ENCODE measurements at places on chromosomes 5 and 9. TPM values are rescaled to one million over a fixed set of nuclear protein-coding genes. Genes with fewer than 3 reads are reported as not detected.

Gene IRX1
- total RNA-seq = not detected

Gene DMRT2
- total RNA-seq = 3.3 TPM

Gene SGCD
- total RNA-seq = not detected

- no peak for DNase-seq
Measured at GRCh38 chr9:19271081-19271480, 40.6 kb downstream of the DENND4C start.

DNA sequence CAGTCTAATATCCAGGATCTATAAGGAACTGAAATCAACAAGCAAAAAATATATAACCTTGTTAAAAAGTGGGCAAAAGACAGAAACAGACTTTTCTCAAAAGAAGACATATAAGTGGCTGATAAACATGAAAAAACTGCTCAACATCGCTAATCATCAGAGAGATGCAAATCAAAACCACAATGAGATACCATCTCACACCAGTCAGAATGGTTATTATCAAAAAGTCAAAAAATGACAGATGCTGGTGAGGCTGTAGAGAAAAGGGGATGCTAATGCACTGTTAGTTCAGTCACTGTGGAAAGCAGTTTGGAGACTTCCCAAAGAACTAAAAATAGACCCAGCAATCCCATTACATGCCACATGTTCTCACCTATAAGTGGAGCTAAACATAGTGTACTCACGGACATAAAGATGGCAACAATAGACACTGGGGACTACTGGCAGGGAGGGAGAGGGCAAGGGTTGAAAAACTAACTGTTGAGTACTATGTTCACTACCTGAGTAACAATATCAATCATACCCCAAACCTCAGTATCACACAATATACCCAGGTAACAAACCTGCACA is 11.7 kb upstream of the TSSK1B start:
- DNase-seq = no peak

GRCh38 chr9:83800236-83801033 is 17.1 kb downstream of the GKAP1 start:
- no peak for DNase-seq

DNA sequence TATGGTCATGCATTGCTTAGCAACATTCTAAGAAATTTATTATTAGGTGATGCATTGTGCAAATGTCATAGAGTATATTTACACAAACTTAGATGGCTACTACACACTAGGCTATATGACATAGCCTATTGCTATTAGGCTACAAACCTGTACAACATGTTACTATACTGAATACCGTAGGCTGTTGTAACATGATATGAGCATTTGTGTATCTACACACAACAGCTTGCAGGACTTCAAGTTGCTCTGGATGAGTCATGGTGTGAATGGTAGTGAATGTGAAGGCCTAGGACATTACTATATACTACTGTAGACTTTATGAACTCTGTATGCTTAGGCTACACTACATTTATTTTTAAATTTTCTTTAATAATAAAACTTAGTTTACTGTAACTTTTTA is 107.2 kb upstream of the MAMDC2 start:
- DNase-seq = no peak

- no peak for DNase-seq
Measured at GRCh38 chr5:40841068-40841805, at the start of gene CARD6. CARD6 (plus strand) TSS chr5:40841367; CDS start chr5:40841383, 16 bp downstream.

- no peak for DNase-seq
Measured at GRCh38 chr5:77707791-77708190, 68.3 kb downstream of the TBCA start.

DNA sequence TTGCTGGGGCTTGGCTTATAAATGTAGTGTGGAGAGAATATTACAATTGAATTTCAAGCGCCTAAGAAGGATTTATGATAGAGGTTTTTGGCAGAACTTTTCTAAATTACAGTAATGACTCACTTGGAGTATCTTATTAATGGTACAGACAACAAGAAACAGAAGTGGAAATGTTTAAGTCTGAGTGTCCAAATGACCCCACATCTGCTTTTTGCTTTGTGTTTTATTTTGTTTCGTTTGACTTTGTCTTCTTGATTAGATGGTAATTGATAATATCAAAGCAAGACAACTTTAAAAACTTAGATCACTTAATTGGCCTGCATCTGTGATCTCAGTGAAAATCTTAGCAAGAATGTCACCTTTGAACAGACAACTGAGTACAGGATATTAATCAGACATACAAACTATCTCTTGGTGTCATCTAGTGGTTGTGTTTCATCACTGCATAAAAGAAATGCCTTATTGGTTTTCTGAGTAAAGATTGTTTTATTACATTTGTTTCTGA is 577.4 kb downstream of the ISL1 start:
- no peak for DNase-seq

DNA sequence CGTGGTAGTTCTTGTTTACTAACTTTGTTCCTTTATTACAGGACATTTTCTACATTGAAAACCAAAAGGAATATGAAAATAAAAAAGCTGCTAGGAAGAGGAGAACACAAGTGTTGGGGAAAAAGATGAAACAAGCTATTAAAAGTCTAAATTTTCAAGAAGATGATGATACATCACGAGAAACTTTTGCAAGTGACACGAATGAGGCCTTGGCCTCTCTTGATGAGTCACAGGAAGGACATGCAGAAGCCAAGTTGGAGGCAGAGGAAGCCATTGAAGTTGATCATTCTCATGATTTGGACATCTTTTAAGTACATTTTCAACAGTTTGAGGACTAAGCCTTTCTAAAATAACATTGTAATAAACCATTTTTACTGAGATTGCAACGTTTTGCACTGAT is 23.8 kb downstream of the PHAX start:
- no peak for DNase-seq

DNA sequence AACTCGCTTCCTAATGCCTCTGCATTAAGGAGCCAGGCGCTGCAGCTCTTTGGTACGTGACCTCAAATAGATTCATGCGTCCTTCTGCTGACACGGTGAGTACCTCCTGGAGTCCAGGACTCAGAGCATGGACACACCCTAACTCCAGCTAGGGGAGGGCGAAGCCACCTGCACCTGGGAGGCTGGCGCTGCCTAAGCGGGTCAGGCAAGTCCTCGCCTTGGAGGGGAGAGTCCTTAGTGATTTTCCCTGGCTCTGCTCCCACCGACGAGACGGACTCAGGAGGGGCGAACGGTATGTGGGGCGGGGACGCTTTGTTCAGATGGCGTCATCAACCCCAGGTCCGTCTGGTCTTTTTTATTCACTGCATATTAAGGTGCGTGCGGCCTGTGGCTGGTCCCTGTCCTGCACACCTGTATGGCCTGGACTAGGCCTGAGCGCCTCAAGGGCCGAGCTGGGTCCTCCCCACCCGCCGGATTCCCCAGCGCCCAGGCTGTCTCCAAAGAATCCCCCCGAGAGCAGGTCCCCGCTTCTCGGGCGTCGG is 50.3 kb downstream of the NSUN2 start:
- no peak for DNase-seq

DNA sequence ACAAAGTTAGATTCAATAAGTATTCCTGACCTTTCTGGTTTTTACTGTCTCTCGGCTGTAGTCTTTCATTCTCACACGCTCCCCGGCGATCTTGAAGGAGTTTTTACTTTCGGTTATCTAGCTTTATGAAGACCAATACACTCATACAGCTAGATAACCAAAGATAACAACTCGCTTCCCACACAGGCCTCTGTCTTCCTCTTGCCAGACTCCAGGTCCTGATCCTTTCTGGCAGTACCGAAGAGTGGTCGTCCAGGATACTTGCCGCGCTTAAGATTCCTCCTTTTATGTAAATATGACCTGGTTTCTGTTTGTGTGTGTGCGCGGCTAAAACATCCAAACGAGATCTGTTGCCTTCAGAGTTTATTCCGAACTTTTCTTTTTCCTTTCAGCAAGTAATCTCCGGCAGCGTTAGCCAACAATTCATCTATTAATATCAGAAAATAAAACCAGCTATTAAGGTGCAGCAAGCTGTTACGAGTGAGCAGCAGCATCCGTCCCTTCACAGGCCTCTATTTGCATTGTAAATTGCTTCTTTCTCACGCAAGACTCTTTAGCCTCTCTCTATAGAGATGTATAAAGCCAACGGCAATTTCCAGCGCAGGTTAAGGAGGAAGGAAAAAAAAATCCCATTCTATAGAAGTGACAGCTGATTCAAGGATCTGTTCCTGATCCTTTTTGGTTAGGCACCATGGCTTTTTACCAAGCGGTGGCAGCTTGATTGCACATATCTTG is 216.1 kb downstream of the MEF2C start:
- no peak for DNase-seq

DNA sequence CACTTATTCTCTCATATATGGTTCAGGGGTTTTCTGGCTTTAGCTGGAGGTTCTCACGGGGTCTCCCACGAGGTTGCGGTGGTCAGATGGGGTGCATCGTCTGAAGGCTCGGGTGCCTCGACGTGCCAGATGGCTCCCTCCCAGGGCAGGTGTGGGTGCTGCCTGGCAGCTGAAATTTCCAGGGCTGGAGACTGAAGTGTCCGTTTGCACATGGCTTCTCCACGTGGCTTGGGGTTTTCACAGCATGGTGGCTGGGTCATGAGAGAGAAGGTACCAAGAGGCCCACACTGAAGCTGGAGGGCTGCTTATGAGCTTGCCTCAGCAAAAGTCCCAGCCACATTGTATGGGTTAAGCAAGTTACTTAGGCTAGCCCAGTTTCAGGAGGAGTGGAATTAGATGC is 218.6 kb downstream of the AGTPBP1 start:
- DNase-seq = no peak

- no peak for DNase-seq
Measured at GRCh38 chr9:125852386-125852785, 105.2 kb downstream of the PBX3 start.

DNA sequence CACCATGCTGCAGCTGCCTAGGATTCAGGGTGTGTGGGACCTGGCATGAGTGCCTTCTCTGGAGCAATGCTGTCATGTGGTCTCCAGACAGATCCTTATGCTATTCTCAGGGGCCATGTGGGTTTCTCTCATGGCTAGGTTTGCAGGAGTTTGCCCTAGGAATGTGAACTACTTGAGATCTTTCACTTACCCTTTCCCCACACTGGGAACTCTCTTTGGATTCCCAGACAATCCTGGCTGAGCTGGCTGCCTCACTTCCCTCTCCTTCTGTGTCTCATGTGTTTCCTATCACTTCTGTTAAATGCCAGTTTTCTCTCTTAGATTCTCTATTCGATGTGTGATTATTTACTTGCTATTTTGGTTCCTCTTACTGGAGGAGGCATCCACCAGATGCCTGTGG is 270.2 kb upstream of the RASA1 start:
- DNase-seq = no peak

DNA sequence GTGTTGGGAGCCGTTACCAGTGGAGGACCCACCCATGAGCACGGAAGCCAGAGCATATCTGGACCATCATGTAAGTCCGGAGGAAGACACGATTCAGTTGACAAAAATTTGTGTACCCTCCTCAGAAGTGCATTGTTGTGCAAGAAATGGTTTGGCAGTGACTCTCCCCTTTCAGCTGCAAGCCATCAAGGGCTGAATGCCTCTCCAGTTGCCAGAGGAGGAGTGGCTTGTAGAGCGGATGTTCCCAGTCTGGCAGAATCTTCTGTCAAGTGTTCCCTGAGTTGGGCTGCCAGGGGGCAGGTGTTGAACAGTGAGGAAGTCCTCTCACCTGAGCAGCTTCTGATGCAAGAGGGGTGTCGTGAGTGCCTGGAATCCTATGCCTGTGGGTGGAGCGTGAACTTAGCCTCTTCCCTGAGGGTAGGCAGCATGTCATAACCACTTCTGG is 27.6 kb upstream of the CDKN2AIPNL start:
- DNase-seq = no peak

DNA sequence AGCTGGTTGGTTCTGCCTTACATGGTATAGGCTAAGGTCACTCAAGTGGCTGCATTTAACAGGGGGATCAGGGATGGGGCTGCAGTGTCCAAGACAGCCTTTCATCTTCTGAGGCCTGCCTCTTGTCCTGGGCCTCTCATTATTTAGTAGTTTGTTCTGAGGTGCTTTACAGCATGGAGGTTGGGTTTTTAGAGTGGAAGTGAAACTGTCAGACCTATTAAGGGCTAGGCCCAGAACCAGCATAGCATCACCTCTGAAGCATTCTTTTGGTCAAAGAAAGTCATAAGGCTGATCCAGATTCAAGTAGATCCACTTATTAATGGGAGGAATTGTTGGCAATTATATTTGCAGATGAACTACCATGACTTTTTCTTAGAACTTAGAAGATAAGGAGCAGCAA is 146.0 kb upstream of the NMUR2 start:
- DNase-seq = no peak

All from activated CD4-positive, alpha-beta memory T cell treated with anti-CD3 and anti-CD28 coated beads, Interleukin-2, amount 10 ng/mL, durations not matched to agents 7 days and 5 days (primary cell).